ENCODE measurements at places on chromosomes 13 and 19.
A peak's percentile ranks its signal among the peaks of the same experiment; 100 is the strongest.

- DNase-seq: no peak
Measured at GRCh38 chr13:30442926-30443325, 20.6 kb downstream of the UBE2L5 start.

DNA sequence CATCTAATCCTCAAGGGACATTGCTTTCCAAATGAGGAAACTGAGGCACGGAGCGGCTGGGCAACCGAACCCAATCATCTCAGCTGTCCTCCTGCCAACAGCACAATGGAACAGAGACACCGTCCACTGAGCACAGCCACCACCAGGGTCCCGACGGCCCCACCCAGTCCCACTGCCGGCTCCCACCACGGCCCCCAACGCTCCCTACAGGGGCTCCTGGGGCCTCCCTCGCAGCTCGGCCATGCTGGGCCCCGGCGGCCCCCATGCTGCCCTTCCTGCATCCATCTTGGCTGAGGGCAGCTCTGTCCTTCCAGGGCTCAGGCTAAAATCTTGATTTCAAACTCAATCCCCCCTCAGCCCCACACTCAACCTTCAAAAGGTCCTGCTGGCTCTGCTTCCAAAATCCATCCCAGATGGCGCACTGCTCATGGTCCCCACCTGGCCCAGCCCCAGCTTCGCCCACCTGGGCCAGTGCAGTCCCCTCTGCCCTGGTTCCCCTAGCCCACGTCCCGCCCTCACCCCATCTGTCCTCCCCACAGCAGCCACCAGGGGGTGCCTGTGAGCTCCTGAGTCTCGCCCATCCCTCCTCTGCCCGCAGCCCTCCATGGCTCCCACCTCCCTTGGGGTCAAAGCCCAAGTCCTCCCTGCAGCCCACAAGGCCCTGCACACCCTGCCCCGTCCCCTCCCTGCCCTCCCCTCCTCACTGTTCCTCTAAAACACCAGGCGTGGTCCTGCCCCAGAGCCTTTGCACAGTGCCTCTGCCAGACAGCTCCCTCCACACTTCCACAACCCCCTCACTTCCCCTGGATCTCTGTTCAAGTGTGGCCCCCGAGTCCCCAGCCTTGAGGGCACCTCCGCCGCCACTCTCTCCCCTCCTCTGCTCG lies 7.9 kb downstream of the PIP5K1C start:
- no peak for DNase-seq

DNA sequence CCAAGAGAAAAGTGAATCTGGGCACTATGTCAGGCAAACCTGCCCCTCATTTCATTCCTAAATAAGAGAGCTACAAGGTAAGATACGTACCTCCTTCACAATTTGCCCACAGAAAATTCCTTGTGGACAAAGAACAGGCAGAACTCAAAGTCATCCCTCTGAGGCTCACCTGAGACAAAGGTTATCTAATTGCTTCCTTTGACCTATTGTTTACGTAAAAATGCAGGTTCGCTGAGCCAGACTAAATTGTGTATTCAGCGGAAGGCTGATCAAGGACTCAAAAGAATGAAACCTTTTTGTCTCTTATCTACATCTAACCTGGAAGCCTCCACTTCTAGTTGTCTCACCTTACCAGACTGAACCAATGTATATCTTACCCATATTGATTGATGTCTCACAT lies 213.3 kb downstream of the POSTN start:
- DNase-seq: no peak

- DNase-seq: no peak
Measured at GRCh38 chr19:5152767-5153532, 184.0 kb downstream of the KDM4B start.

GRCh38 chr19:294946-295686 lies 3.9 kb upstream of the PLPP2 start:
- peak; percentile 9 for DNase-seq

DNA sequence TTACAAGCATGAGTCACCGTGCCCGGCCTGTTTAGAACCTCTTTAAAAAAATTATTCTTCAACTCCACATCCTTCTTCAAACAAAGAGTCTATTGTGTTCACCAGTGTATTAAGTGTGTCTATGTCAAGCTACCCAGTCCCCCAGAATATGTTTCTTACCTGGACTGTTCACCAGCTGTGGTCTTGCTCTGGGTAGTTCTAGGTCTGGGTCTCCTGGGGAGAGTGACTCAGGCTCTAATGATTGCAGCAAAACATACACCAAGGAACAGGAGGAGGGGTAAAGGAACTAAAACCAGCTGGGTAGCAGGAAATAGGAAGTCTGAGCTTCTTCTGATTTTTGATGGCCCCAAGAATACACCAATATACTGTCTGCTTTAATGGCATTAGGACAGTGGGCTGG lies at the start of gene FPR1:
Gene FPR1 (minus strand): TSS at position 224 of the 400 bp plus-strand sequence. CDS start 4,884 bp downstream, outside the sequence.
- DNase-seq: peak; percentile 65

GRCh38 chr13:65497265-65497664 lies 1732.9 kb downstream of the PCDH9 start:
- peak; percentile 40 for DNase-seq

DNA sequence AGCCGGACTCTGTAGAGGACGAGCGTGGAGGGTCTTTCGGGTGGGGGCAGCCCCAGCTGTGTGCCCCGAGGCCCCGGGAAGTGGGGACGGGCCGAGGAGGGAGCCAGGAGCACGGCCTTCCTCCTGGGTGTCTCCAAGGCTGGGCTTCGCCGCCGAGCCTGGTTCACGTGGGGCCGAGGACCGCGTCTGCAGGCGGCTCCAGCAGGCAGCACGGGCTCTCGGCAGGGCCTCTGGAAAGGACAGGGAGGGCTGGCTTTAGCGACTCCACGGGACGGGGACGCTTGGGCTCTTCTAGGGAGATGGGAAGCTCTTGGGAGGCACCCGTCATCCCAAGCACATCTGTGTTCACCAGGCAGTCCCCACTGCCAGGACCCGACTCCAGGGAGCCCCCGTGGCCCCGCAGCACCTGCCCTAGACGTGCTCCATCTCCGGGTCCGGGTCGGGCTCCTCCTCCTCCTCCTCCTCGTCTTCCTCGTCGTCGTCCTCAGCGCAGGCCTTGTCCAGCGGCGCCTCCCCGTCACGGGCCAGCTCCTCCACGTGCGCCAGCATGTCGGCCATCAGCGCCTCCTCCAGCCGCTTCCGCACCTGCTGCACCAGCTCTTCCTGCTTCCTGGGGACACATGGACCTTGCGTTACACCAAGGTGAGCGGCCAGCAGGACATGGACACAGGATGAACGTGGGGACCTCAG lies 9.9 kb upstream of the MEX3D start:
- no peak for DNase-seq

- no peak for DNase-seq
Measured at GRCh38 chr19:44857837-44858236, 11.7 kb downstream of the NECTIN2 start.

DNA sequence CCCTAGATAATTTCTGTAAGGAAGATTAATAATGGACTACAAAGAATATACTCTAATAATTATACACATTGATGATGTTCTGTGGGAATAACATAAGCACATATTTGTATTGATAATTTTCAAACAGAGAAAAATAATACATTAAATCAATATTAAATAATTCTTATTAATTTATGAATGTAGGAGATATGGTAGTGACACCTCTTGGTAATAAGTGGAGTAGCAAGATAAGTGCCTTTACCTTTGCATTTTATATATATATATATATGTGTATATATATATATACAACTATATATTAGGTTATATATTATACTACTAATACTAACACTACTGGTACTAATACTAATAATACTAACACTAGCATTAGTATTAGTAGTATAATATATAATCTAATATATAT lies 905.8 kb downstream of the SLITRK1 start:
- no peak for DNase-seq

DNA sequence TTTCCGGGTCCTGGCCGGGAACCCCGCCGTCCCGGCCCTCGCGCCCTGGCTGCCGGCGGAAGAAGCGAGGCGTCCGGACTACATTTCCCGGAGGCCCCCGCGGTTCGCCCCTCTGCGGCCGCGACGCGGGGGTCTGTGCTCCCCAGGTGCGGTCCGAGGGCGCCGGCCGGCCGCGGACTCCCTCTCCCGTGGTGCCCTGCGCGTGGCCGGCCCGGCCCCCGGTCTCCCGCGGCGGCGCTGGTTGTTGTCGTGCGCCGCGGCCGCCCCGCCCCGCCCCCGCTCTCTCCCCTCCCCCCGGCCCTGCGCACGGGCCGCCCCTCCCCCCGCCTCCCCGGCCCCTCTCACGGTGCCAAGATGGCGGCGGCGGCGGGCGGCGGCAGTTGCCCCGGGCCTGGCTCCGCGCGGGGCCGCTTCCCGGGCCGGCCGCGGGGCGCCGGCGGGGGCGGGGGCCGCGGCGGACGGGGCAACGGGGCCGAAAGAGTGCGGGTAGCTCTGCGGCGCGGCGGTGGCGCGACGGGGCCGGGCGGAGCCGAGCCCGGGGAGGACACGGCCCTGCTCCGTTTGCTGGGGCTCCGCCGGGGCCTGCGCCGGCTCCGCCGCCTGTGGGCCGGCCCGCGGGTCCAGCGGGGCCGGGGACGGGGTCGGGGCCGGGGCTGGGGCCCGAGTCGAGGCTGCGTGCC lies at the start of gene KMT2B:
Gene KMT2B (plus strand): TSS at position 339 of the 680 bp plus-strand sequence. CDS start 16 bp downstream, at position 355.
- DNase-seq: peak; percentile 94

DNA sequence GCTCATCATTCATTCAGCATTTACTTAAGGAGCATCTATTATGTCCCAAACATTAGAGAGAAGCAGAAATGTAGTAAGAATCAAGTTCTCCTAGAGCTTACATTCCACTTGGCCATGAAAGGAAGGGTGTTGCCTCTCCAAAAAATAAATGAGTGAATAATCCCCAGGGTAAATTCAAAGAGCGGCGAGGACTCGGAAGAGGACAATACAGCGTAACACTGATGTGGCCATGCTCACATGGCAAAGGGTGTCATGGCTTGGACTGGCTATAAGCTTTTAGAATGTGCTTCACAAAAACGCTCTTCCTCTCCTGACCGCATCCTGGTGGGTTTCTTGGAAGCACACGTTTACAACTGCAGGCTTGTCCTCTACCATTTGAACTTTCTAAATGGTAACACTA lies 290.2 kb downstream of the IRS2 start:
- DNase-seq: no peak

DNA sequence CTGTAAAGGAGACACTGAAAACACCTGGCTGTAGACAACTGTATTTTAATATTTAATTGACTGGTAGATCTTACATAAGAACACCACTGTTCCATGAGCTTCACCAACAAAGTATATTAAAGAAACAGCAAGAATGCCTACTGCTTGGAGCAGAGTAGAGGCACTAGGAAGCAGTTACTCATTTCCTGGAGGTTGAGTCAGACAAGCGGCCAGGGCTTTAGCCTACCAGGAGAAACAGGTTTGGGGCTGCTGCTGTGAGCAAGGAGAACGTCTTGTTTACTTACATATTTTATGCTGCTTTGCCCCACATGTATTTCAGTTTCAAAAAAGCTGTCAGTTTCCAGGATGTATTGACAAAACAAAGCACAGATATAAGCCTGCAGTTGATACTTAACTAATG lies 33.4 kb downstream of the ALG5 start:
- peak; percentile 67 for DNase-seq

DNA sequence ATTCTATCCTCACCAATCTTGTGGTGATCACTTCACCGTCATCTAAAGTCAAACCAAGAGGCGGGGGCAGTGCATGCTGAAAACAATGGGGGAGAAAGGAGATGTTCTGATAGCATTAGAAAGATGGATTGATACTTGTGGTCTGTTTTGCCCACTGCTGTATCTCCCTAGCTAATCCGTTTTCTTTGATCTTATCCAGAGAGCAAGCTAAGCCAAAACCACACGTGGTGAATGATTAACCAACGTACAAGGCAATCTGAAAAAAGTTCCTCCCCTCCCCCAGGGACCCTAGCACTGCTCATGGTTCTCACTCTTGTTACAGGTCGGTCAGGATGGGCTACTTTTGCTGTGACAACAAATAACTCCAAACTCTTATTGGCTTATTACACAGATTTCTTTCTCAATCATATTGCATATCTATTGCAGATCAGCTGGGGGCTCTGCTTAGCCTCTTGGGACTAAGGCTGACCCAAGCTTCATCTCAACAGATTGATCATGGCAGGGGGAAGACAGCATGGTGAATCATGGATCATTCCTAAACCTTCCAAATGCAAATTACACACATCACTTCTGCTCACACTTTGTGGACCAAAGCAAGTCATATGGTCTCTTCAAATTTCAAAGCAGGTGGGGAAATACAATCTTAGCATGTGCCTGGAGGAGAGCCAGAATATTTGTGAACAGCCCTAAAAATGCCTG lies 11.9 kb upstream of the C13orf42 start:
- DNase-seq: no peak

DNA sequence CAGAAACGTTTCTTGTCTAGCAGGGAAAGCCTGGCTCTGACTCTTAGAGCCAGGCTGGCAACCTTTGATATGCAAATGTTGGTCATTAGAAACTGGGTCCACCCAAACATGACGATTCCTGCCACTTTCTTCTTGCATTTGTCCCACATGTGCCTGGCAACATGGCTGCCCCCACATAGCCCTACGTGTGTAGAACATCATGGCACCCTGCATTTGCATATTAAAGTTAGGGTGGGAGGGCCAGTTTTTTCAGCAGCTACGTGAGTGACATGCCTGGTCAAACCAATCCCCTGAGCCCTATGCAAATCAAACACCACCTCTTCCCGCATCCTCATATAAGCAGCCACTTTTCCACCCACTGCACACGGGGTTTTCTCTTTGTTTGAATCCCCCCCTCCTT lies 95.0 kb downstream of the LIG4 start:
- no peak for DNase-seq
